ENCODE measurements at places on chromosomes 16 and 17.

DNA sequence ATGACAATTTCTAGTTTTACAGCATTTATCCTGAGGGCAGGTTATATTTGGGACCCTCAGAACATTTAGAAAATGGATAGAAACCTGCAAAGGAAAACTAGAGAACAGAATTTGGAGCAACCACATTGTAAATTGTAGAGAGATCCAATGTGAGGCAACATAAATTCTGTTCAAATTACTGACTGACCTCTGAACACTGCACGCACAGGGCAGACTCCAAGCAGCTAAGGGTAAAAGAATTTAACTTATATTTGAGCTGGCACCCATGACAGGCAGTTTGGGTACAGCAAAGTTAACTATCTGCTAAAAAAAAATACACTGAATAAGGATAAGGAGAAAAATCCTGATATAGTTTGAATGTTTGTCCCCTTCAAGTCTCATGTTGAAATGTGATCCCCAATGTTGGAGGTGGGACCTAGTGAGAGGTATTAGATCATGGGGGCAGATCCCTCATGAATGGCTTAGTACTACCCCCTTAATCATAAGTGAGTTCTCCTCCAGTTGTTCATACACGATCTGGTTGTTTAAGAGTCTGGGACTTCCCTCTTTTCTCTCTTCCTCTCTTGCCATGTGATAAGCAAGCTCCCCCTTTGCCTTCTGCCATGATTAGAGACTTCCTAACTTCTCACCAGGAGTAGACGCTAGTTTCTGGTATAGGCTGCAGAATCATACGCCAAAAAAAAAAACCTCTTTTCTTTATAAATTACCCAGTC lies 75.7 kb downstream of the FBXL20 start:
- no peak for DNase-seq

- no peak for DNase-seq
These were observed 5.0 kb upstream of the SLC38A8 start for GRCh38 chr16:84047626-84048025.

DNA sequence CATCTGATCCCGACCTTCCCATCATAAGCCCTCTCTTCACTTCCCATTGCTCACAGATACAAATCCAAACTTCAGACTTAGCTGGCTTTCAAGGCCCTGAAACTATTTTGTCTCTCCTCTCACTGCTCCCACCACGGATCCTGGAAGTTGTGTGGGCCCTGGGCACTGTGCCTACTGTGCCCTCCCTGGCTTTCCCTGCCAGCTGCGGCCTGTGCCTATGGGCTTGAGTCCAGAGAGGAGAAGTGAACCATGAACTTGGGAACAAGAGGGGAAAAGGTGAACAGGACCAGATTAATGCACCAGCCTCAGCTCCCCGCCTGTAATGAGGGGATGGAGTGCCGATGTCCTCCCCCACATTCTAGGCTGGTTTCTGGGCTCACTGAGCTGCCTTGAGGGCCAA lies 18.9 kb upstream of the KCNJ12 start:
- no peak for DNase-seq

DNA sequence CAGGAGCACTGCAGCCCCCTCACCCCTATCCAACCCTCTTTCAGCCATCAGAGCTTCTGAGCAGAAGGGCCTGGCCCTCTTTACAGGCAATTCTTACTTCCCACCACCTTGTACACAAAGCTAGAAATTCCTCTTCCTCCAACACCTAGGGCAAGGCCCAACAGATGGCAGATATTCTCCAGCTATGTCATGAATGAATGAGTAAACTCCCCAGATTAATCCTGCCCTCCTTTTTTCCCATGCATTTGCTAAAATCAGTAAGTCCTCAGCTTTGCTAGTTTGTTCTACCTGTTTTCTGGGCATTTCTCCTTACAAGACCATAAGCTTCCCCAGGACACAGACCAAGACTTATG lies 20.4 kb upstream of the MRPS23 start:
- no peak for DNase-seq

DNA sequence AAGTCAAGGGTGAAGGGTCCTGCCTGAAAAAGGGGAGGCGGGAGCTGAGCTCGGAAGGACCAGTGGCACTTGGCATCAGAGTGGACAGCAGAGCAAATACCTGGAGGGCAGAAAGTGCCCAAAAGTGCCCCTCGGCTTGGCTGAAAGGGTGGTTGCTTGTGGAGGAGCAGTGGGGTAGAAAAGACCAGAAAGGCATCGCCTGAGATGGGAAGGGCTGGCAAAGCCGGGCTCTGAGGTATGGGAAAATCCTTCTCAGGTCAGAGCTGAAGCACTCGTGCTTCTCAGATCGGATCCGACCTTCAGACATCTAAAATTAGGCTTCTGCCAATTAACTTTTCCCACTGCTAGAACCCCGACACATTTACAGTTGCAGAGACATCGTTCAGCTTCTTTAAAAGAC lies 1.5 kb upstream of the RPL38 start:
- DNase-seq, result no peak

- no peak for DNase-seq
These were observed 477 bp downstream of the CENPV start for GRCh38 chr17:16352667-16353316.
